ENCODE measurements at places on chromosomes 16 and 17.

DNA sequence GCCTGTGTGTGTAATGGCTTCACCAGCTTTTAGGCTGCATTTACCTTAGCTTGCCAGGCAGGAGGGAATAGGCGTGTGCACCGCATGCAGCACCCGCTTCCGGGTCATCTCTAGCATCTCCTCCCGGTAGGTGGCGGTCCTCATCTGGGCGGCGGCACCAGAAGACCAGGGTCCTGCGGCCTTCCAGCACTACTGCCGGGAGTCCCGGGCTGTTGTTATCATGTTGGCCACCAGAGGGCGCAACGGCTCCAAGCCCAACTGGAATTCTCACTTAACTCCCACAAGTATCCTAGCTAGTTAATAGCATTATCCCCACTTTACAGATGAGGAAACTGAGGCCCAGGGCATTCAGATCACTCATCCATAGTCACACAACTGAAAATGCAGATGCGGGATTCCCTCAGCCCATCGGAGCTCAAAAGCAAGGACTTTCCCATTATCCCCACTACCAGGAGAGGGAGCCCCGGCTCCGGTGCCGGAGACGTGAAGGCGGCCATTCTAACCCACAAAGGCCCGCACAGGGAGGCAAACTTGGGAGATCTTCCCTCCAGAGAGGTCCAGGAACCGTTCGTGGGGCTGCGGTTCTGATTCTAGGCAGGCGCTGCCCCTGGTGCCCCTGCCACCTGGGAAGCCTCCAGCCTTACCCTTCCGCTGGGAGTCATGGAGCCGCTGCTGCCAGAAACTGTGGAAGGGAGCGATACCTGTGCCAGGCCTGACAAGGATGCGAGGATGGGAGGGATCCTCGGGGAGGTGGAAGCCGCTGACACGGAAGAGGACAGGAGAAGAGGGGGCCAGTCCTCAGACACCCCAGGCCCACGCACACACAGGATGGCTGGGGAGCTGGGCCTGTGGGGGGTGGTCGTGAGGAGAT, 23.9 kb downstream of the LGALS9 start:
- H3K27ac ChIP-seq: no peak overlapping the region
- H3K4me3 ChIP-seq: no peak overlapping the region
- DNase-seq: peak; percentile 83
- H3K27me3 ChIP-seq: peaks cover 34% of the 10 kb centered on the region
- H3K4me1 ChIP-seq: no peaks in the 10 kb centered on the region
- H3K36me3 ChIP-seq: no peaks in the 10 kb centered on the region

GRCh38 chr17:74550602-74551001, 4.7 kb upstream of the CD300C start:
- H3K4me1 ChIP-seq: no peaks in the 10 kb centered on the region
- H3K4me3 ChIP-seq: no peak overlapping the region
- no peak for DNase-seq
- H3K36me3 ChIP-seq: no peaks in the 10 kb centered on the region

DNA sequence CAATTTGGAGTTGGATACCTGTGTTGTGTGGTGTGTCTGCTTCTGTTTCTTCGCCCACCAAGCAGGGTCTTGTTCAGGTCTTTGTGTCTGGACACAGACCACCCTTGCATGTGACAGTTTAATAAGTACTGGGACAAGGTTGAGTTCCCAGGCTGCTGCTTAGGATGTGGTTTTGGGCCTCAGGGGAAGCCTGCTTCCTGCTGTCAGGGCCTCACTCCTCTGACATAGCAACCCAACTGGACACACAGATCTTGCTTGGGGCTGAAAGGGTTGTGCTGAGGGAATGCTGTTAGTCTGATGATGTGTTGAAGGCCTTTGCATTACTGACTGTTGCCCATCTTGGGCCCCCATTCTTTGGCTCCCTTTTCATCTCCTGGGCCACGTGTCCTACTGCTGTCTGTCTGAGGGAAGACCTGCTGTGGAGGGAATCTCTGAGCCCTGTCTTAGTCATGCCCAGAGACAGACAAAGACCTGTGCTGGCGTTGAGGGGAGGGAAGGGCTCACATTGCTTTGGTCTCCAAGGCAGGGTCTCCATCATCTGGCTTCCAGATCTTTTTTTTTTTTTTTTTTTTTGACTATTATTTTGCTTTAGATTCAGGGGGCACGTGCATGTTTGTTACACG, 4.7 kb upstream of the TGFB1I1 start:
- peaks cover 23% of the 10 kb centered on the region for H3K36me3 ChIP-seq
- H3K4me1 ChIP-seq: peaks cover 7% of the 10 kb centered on the region
- DNase-seq: no peak

- DNase-seq: no peak
- H3K27ac ChIP-seq: no peak overlapping the region
- no peaks in the 10 kb centered on the region for H3K27me3 ChIP-seq
- no peak overlapping the region for H3K4me3 ChIP-seq
- peaks cover 82% of the 10 kb centered on the region for H3K36me3 ChIP-seq
These were observed 46.4 kb downstream of the STAT5A start for GRCh38 chr17:42334677-42335076.

- H3K27ac ChIP-seq: no peak overlapping the region
- no peaks in the 10 kb centered on the region for H3K4me1 ChIP-seq
- no peak for DNase-seq
- H3K27me3 ChIP-seq: peaks cover 54% of the 10 kb centered on the region
- no peaks in the 10 kb centered on the region for H3K36me3 ChIP-seq
These were observed 58.4 kb downstream of the TMEM100 start for GRCh38 chr17:55664287-55664686.

DNA sequence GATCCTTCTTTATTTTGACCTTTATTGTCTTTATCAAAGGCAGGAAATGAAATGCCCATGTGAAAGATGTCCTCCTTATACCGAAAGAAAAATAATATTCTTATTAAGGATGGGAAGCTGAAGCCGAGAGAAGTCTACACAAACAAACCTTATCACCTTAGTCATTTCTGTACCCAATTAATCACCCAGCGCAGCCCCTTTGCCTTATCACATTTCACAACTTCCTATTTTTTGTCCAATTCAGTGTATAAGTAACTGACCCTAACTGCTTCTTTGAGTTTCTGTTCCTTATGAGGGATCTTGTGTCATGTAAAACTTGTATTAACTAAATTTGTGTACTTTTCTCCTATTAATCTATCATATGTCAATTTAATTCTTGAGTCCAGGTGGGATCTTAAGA, 16.4 kb upstream of the CCL23 start:
- no peaks in the 10 kb centered on the region for H3K4me1 ChIP-seq
- H3K27me3 ChIP-seq: peaks cover 49% of the 10 kb centered on the region
- no peak for DNase-seq
- H3K4me3 ChIP-seq: no peak overlapping the region
- H3K27ac ChIP-seq: no peak overlapping the region

All from Calu3 (cell line).